NCI-H1417 treated with DMSO at 0.1 percent for 48 hours (cell line): ENCODE measurements at places on chromosomes 5 and 9.

DNA sequence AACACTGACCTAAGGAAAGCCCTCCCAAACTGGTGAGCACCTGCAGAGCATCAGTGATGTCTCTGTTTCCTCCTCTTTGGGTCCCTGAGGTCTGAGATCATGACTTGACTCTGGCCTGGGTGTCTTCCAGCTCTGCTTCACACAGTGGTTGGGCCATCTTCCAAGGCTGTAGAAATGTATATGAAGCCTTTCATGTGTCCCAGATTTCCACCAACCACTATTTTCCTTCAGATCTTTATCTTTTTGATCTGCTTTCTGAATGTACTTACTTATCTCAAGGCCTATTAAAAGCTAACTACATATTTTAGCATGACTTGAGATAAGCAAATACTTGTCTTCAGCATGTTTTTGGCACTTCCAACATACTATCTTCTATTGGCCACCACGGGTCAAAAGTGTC is 47.1 kb downstream of the PRELID2 start:
- DNase-seq: no peak

- no peak for DNase-seq
Observed at GRCh38 chr5:518721-519120, 5.5 kb downstream of the SLC9A3 start.

- DNase-seq: no peak
Observed at GRCh38 chr9:33273972-33274328, 9.1 kb downstream of the CHMP5 start.

GRCh38 chr5:51326844-51327243 is 56.4 kb upstream of the ISL1 start:
- DNase-seq: no peak

GRCh38 chr5:32581010-32581785 is 4.2 kb upstream of the SUB1 start:
- DNase-seq: no peak

DNA sequence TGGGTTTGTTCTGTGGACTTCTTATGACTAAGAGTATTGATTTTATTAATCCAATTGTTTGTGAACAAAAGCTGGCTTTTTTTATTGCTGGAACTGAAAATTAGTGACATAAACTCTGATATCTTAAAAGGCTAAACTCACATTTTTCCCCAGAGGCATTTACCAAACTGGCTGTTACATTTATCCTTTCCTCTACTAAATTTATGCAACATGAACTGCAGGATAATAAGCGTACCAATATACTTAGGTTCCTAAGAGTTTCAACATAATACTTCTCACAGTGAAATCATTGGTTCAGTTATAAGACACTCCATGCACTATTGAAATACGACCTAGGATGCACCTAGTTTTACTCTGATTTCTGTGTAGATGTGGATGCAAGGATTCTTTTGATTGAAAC is 560.8 kb upstream of the WWC1 start:
- DNase-seq: no peak

GRCh38 chr9:33510262-33511183 is 13.5 kb upstream of the ANKRD18B start:
- DNase-seq: no peak

DNA sequence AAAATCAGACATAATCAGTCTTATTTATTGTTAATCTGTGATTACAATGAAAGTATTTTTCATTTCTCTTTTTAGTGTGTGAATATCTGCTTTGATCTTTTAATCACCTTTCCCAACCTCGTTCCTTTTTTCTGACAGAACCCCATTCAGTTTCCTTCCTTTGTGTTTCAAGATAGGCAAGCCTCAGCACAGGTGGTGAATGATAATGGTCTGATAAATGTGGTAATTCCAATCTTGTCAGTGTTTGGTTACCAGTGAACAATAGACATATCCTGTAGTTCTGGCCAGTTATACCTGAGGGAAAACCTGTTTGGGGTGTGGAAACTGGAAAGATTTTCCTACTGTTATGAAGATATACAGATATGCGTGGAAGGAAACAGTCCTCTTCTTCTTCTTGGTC is 13.5 kb downstream of the STX17 start:
- DNase-seq: no peak

- DNase-seq: no peak
Observed at GRCh38 chr9:86405086-86405491, 50.9 kb upstream of the TUT7 start.

DNA sequence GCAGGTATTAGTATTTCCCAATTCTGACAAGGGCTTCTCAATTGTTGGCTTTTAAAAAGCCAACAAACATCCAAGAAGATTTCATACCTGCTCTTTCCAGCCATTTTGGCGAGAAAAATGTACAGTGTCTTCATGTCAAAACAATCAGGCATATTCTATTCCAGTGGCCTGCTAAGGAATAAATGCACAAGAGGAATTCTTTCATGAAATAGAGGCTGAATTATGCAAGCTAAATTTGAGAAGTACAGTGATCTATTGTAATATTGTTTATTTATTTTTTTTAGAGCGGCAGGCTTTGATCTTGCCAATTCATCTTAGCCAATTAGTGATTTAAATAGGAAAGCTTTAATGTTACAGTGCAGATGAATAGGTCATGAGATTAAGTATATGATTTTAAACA is 49.3 kb downstream of the NLN start:
- no peak for DNase-seq

GRCh38 chr5:163916376-163916775 is 411.0 kb downstream of the MAT2B start:
- no peak for DNase-seq

- no peak for DNase-seq
Observed at GRCh38 chr9:76799473-76799872, 35.2 kb downstream of the PCA3 start.

DNA sequence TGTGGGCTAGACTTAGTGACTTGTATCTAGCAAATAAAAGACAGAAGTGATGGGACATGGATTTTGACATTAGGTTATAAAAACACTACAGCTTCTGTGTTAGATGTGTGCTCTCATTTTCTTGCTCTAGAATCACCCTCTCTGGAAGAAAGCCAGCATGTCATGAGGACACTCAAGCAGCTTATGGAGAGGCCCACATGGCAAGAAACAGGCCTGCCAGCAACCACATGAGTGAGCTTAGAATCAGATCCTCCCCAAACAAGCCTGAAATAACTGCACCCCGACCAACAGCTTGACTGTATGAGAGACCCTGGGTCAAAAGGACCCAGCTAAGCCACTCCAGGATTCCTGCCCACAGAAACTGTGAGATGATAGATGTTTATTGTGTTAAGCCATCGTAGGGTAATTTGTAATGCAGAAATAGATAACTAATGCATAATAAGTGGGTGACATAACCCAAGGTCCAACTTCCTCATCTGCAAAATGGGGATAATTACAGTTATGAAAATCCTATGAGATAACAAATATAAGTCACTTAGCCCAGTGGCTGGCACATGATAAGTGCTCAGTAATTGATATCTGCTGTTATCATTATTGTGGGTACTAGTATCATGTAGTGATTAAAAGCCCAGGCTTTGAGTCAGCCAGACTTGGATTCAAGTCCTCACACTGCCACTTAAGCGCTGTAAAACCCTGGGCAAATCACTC is 86.5 kb downstream of the KLHL3 start:
- DNase-seq: no peak

GRCh38 chr9:112719696-112720095 is 1.8 kb upstream of the INIP start:
- no peak for DNase-seq

GRCh38 chr9:91533382-91533781 is 109.8 kb upstream of the NFIL3 start:
- no peak for DNase-seq

DNA sequence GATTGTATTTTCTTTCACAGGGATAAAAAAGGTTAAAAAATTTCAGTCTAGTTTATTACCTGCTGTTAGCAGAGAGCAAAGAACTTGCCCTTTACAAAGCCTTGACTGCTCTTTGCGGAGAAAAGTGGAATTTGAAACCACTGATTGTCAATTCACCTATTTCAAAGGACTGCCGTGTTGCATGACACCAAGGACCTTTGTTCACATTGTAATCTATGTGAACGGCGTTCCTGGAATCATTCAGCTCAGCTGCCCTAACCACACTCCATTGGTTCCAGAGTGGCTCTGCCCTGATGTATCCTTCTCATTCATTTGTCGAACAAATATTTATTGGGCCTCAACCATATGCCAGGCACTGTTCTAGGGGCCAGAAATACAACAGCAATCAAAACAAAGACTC is 377.5 kb upstream of the RFX3 start:
- DNase-seq: no peak

- no peak for DNase-seq
Observed at GRCh38 chr9:18698992-18699391, 225.0 kb downstream of the ADAMTSL1 start.

GRCh38 chr5:149283626-149284480 is 12.2 kb downstream of the AFAP1L1 start:
- no peak for DNase-seq

- DNase-seq: no peak
Observed at GRCh38 chr5:16897800-16898199, 38.3 kb downstream of the MYO10 start.

DNA sequence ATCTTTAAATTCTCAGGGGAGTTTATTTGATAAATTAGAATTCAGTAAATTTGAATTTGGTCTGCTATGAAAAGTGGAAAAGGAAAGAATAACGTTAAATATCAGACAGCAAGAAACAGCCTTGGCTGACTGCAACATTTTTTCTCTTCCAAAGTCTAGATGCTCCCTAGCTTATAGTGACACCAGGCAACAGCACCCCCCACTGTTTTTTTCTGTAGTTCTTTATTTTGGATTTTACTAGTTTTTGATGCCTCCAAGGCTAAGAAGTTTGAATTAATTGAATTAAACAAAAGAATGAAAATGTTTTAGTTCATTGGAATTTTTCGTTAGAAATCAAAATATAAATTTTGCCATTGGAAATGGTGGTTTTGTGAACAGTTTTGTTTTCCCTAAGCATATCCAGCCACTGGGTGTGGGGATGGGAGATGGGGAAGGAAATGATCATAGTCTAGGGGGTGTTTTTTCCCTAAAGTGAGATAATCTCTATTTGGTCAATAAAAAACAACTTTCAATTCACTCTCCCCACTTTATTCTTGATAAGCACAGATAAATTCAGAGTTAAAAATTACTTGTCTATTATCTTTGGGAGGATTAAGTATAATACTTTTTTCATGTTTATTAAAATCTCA is 199.3 kb upstream of the CD180 start:
- DNase-seq: no peak

DNA sequence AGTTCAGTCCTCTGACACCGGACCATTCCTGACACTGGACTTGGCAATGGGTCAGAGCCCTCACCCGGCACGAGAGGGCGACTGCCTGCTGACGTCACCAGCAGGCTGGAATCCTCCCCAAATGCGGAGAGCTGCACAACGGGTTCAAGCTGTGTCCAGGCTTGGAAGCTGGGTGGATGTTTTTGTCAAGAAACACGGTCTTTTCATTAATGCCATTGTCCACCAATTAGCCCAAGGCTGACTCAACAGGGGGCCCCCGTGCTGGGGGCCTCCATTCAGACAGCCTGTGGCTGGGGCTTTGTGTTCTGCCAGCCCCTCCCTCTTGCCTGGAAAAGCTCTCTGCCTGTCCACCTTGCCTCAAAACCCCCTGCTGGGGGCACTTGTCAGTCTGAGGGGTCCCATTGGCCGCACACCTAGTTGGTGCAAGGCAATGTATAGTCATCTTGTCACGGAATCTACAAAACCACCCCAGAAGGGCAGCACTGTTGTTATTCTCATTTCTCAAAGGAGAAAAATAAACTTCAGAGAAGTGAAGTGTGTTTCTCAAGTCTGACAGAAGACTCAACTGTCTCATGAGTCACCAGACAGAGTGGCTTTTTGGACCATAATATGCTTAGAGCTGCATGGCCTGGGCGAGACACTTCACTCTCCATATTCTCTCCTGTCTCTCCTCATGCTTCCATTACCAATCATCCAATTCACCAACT is 24.6 kb downstream of the NDUFA8 start:
- no peak for DNase-seq

DNA sequence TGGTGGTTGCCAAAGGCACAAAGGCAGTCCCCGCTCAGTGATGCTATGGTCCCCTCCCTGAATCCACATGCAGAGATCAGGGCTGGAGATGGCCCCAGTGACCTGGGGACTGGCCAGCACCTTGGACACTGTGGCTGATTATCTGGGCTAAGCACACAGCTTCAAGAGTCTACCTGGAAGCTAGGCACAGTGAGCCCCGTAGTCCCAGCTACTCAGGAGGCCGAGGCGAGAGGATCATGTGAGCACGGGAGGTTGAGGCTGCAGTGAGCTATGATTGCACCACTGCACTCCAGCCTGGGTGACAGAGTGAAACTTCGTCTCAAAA is 8.3 kb upstream of the SCGB3A1 start:
- no peak for DNase-seq

DNA sequence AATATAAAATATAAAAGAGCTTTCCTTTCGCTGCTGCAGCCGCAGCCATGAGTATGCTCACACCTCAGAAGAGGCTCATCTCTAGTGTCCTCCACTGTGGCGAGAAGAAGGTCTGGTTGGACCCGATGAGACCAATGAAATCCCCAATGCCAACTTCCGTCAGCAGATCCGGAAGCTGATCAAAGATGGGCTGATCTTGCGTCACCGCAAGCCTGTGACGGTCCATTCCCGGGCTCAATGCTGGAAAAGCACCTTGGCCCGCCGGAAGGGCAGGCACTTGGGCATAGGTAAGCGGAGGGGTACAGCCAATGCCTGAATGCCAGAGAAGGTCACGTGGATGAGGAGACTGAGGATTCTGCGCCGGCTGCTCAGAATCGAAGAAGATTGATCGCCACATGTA is 12.6 kb upstream of the PRDM12 start:
- DNase-seq: no peak

GRCh38 chr9:91803970-91804752 is 145.9 kb downstream of the ROR2 start:
- no peak for DNase-seq

GRCh38 chr9:130542457-130543228 is 36.7 kb upstream of the FUBP3 start:
- DNase-seq: no peak

GRCh38 chr5:35672995-35673394 is 55.3 kb downstream of the SPEF2 start:
- no peak for DNase-seq

DNA sequence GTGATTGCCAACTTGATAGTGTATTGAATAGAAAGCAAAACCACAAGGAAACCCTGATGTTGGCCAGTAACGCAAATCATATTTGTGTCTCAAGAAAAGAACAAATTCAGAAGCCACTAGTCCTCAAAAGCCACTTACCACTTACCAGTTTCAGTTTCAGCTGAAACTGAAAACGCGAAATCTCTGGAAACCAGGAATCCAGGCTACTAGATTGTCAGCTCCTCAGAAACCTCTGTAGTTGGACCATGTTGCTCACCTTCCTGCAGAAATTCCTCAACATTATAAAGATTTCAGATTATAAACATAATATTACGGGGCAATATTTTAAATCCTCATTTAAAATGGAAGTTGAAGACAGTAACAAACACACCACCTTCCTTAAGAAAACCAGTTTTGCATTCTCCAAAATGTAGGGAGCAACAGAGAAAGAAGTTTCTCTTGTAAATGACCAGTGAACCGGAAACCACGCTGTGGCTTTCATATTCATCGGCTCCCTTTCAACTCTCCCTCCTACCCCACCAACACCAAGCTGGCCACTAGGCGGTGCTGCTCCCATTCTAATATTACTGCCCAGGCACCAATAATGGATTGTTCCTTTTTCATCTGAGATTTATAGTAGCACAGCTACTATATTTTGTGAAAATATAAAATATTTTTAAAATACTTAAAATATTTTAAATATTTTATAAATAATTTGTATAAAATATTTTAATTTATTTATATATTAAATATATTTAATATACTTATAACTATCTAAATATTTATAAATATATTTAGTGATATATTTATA is 8.7 kb upstream of the TMED7 start:
- peak; percentile 31 for DNase-seq

- no peak for DNase-seq
Observed at GRCh38 chr5:140674629-140675028, 1.3 kb upstream of the DND1 start.

- no peak for DNase-seq
Observed at GRCh38 chr5:15499528-15500324, at the start of gene FBXL7. FBXL7 (plus strand) TSS chr5:15500180.
